Activated T-cell treated with anti-CD3 and anti-CD28 coated beads for 48 hours (primary cell): ENCODE measurements at places on chromosomes 7 and 10.

DNA sequence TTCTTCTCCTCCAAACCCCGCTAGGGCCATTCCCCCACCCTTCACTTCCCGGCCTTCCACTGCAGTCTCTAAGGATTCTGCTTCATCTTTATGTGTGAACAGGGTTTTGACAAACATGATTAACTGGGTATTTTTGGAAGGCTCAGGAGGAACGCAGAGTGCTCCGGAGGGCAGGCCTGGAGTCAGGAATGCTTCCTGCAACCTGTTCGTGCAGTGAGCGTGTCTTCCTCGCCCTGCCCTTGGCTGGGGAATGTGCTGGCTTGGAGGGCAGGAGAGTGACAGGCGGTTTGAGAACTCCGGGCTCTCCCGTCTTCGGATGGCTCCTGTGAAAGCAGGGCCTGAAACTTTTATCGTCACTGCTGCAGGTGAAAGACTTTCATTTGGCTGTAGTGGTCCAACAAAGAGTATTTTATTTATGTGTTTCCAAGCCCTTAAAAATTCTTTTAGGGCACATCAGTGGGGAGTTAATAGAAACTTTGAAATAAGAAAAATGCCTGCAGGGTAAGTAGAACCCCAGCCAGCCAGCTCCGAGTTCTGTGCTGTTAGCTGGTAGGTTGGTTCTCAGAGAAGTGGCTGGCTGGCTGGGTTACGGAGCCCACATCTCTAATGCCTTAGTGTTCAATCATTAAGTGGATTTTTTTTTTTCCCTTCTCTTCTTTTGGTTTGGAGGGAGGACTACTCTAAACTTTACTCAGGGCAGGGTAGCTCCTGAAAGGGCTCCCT lies 51.0 kb downstream of the TCF7L2 start:
- DNase-seq: no peak

DNA sequence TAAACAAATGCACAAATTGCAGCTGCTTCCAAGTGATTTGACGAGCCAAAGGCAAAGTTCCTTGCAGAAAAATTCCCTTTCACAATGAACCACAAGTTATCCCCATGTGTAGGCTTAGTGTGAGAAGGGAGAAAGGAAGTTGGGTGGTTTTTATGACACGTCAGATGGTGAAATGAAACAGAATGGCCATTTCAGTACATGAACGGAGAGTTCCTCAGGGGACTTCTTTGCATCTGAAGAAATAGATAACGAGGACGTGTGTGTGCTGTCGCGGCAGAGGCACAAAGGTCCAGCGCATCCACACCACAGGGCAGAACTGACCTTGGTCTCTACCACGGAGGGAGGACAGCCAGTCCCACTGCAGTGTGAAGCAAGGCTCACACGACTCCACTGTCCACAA lies 135.9 kb downstream of the PAXIP1 start:
- no peak for DNase-seq

- DNase-seq: no peak
These were observed 121.4 kb upstream of the STK17A start for GRCh38 chr7:43461349-43462024.

- no peak for DNase-seq
These were observed 166.2 kb upstream of the ASAH2 start for GRCh38 chr10:50417486-50417885.

DNA sequence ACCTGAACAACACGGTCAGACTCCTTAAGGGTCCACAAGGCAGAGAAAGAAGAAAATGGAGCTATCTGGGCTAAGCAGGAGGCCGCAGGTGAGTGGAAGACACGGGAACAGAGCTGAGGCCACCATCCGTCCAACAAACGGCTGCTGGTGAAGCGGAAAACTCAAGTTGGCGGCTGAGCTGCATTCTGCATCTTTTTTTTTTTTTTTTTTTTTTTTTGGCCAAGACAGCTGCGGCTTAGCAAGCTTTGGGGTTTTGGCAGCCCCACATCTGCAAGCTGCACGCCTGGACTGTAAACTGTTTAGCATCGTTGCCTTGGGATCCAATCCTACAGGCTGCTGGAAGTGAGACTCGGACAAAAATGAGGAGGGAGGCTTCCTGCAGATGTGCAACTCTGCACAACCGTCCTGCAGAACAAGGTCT lies 37.4 kb downstream of the RGS10 start:
- no peak for DNase-seq

GRCh38 chr7:116492654-116493109 lies 6.9 kb upstream of the CAV2 start:
- DNase-seq: no peak

DNA sequence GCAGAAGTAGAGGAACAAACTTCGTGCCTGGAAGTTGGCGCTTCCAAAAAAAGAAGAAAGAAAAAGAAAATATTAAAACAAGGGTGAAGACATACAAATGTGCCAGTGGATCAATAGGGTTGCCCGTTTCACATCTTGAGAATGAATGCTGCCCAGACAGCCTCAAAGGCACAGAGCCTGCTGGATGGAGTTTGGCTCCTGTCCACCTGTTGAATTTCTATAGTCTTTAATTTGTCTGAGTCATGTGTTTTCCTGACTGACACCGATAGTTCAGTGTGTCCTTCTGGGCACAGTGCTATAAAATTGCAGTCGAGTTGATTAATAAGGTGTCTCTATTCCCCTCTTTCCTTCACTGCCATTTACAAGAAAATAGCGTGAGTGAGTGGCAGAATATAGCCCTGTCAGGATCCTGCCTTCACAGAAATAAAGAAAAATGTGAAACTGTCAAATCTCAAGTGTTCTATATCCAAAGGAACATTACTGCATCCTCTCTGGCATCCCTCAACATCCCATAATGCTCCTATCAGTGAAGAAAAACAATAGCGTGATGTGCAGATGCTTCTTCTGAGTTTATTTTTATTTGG lies 471.3 kb upstream of the AUTS2 start:
- no peak for DNase-seq

DNA sequence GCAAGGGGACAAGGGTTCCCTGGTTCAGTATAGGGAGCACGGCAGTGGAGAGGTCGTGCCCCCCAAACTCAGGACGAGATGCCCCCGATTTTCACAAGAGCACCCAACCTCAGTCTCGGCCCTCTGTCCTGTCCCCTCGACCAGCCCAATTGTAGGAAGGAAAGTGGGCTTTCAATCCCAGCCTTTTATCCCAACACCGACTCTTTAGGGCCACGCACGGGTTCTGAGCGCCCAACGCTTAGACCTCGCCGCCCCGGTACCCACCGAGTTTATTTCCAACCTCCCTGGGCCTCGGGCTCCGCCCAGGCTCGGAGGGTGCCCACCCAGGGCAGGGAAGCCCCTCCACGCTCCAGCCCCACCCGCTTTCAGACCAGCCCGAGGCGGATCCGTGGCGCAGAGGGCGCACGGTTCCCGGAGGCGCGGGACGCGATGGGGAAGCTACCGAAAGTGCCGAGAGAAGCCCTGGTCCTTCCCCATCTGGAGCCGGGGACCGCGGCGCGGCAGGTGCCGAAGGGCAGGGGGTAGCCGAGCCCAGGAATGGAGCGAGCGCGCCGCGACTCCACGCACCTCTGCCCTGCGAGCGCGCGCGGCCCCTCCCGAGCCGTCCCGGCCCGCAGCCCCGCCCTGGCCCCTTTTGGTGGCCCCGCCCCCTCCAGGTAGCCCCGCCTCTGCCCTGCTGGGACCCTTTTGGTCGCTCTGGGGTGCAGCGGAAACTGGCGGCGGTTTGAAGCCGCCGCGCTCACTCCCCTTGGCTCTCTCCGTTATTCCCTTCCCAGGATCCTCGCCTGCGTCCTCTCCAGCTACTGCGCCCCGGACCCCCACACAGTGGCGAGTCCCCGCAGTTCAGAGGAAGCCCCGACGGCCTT lies 20.4 kb downstream of the GRID2IP start:
- DNase-seq: peak; percentile 56

DNA sequence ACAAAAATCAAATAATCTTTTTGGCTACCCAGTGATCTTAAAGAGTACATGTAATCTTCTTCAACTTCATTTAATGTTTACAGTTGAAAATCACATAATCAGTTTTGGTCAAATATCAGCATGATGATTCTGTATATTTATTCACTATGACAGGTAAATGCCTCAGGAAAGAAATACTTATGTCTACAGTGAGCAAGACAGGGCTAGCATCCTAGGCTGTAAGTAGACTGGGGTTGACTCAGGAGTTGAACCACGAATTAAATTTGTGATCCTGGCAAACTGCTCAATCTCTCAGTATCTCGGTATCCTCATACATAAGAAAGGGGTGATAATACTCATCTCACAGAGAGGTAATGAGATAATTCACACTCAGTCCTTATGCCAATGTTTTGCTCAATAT lies 71.8 kb downstream of the SEMA3D start:
- DNase-seq: no peak

- no peak for DNase-seq
These were observed 117.8 kb downstream of the DYNC2I1 start for GRCh38 chr7:158973941-158974785.

DNA sequence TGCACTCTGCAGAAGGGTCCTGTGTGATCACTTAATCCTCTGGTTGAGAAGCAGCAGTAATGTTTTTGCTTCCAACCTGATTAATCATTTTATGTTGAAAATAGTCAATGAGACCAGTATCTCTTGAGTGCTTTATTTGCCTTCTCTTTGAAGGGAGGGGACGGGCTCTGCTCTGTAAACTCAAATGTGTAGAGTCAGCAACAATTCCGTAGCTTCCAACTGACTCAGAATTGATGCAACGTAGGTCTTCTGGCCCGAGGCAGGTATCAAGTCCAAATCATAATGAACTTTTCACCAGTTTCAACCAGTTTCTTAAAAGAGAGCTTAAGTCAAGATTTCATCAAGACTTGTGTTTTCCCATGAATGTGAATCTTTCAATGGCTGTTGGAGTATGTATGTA lies 26.3 kb downstream of the GUSB start:
- no peak for DNase-seq

- no peak for DNase-seq
These were observed 203.0 kb upstream of the KLF14 start for GRCh38 chr7:130937016-130937415.

DNA sequence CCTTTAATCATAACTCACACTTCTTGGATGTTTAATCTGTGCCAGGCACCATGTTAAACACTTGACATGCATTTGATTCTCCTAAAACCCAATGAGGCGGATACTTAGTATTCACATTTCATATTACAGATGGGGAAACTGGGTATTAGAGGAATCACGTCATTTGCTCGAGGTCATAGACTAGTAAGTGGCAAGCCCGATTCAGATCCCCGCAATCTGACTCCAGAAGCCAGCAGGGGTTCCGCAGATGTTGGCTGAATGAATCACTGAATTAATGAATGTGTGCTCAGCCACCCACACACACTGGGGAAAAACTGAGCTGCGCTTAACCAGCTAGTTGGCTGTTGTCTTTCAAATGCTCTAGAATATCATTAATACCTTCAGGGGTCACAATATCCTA lies 22.5 kb upstream of the ENO4 start:
- DNase-seq: no peak
